Hypothalamus (tissue), 51 donors: ENCODE measurements at places on chromosomes 2 and 18.

- DNase-seq = no peak
Observed at GRCh38 chr2:32262105-32262504, 2.6 kb downstream of the NLRC4 start.

DNA sequence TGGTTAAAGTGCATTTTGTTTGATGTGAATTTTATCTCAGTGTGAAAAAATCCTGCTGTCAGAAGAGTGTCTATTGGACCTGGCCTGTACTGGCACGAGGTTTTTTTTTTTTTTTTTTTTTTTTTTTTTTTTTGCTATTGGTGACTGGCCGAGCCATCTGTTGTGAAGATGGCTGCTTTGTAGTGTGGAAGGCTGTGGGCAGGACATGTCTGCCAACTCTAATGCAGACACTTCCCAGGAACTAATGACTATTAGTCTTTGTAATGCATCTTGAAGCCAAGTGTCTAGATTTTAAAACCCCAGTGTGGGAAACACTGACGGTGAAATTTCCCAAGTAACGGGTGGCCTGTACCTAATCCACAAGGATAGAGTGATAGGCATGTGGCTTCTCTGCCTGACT is 34.3 kb downstream of the ZAP70 start:
- no peak for DNase-seq

GRCh38 chr2:201358684-201359083 is 1.5 kb upstream of the FLACC1 start:
- no peak for DNase-seq

DNA sequence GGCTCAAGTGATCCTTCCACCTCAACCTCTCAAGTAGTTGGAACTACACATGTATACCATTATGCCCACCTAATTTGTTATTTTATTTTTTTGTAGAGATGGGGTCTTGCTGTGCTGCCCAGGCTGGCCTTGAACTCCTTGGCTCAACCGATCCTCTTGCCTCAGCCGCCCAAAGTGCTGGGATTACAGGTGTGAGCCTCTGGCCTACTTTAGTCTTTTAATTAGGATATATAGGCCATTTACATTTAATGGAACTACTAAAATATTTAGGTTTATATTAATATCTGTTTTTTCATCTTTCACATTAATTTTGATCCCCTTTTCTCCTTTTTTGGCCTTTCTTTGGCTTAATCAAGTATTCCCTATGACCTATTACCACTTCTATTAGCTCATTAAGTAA is 95.7 kb upstream of the OSR1 start:
- DNase-seq = no peak

DNA sequence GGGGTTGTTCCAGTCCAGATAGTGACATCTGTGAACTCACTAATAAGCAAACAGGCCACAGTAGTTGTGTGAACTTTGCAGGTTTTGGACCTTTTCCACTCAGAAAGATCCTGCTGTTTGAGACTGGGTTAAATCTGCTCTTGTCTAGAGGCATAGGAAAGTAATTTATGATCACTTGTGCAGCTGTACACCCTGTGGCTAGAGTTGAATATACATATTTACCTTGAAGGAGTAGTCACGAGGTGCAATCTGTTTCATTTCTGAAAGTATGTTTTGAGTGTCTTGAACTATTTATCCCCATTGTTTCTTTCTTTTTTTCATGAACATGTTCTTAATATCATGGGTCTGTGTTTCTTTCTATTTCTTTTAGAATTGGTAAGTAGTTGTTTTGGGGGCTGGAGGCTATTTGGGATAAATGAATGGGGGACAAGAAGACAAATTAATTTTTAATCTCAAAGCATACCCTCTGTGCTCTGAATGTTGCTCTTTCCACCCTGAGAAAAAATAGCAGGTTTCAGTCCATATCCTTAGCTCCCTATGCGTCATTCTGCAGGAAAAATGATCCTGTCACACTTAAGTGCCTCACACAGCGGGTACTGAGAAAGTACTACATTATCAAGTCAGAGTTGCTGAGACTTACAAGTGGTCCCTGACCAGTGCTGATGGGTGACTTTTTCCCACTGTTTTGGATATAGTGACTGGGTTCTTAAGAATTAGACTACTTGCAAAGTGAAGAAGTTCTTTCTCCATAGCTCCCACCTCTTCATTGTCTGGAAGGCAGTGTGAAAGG is 28.2 kb downstream of the DCC start:
- no peak for DNase-seq

- DNase-seq = no peak
Observed at GRCh38 chr2:101199251-101199791, 48.1 kb upstream of the TBC1D8 start.

- DNase-seq = no peak
Observed at GRCh38 chr2:233112776-233113452, 52.8 kb downstream of the INPP5D start.

DNA sequence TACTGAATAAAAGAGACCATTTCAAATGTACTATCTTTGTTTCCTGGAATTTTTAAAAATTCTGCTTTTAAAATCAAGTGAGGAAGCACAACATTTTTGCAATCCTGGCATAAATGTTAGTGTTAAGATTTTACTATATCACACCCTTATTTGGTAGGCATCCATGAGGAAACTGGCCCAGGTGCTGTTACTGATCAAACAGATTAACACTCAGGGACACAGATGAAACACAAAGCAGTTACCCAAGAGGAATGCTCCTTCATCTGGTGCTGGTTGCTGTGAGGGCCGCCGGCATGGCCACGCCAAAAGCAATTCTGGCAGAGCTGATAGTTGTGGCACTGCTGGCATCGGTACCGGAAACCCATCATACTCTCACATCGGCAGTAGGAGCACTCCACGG is 96.8 kb downstream of the DTNB start:
- DNase-seq = no peak

DNA sequence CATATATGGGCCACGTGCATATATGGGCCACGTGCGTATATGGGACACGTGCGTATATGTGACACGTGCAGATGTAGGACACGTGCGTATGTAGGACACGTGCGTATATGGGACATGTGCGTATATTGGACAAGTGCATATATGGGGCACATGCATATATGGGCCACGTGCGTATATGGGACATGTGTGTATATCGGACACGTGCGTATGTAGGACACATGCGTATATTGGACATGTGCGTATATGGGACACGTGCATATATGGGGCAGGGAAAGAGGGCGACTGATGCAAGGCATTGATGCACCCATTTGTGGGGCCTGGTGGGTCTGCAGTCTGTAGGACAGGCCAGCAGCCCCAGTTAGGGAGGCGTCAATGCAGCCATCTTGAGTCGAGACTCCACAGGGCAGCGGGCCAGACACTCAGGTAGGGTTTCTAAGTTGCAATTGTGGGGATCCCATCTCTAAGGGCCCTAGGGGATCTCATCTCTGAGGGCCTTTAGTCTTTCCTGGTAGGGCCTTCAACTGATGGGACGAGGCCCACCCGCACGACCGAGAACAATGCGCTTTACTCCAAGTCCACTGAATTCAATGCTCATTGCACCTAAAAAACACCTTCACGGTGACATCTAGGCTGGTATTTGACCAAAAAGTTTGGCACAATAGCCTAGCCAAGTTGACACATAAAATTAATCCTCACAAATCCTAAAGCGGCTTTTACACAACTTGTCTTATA is 92.3 kb upstream of the ZNF516 start:
- DNase-seq = no peak
